ENCODE measurements at places on chromosomes 5 and 9. TPM values are rescaled to one million over a fixed set of nuclear protein-coding genes. Genes with fewer than 3 reads are reported as not detected.

EPB41L4A gene
- total RNA-seq, result 9.4 TPM

GEMIN5 gene
- total RNA-seq, result 13.3 TPM

FGD3 gene
- total RNA-seq, result 48.7 TPM

DNA sequence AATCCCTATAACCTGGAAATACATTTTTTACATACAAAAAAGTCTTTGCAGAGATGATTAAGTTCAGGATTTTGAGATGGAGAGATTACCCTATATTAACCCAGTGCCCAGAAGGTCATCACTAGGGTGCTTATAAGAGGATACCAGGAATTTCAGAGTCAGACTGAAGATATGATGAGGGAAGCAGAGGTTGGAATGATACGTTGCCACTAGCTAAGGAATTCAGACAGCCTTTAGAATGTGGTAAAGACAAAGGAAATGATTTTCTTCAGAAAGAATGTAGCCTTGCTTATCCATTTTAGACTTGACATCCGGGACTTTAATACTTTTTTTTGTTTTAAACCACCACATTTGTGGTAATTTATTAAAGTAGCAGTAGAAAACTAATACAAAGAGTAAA is 2176.8 kb upstream of the C9orf72 start:
- no peak for DNase-seq

GRCh38 chr5:179603308-179603707 is 20.2 kb downstream of the HNRNPH1 start:
- DNase-seq, result no peak

DNA sequence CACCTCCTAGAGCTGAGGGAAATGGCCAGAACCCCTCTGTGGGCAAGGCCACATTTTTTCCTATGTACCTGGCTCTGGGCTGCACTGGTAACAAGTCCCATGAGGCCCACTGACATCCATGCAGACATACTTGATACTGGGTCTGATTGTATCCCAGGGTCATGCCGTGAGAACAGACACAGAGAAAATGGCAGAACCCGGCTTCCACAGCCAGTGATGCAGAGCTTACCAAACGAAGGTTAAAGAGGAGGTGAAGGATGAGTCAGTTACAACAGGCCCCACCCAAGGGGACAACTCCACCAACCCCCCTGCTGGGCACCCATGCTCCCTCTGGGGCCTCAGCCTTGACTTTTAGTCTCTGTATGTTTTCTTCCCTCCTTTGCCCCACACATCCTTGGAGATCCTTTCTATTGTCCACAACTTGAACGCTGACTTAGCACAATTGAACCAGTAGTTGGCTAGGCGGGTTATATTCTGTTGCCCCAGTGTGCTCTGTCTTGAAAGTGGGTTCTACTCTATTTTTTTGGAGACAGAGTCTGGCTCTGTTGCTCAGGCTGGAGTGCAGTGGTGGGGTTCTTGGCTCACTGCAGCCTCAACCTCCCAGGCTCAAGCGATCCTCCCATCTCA is 93.5 kb downstream of the DAP start:
- DNase-seq, result no peak

DNA sequence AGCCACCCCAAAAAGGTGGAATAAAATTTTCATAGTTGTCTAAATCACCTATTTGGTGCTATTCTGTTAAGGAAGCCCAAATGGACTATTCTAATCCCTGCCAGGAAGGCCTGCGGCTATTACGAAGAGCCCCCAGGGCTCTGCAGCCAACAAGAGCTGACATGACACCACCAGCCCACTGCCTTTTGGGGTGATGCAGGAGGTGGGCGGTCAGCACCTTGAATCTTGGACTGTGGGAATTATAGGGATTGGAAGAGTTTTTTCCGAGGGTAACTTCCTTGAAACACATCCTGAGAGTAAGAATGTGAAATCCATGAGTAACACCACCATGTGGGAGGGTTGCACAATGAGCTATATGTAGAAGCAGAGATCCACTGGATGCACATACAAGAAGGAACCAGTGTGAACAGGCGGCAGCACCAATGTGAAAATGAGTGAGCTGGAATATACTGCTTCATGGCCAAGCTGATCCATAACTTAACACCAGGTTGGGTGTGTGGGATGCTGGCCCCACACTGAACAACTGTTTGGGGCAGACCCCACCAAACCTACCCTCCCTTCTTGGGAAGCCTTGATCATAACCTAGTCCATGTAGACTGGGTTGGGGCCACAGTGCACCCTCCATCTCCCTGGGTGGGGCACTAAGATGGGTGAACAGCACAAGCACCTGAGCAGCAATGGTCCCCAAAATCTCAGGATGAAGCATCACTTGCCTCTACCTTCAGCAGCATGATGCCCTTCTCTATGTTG is 239.0 kb downstream of the FSTL4 start:
- no peak for DNase-seq

- DNase-seq, result no peak
Measured at GRCh38 chr9:134522502-134522848, 119.1 kb upstream of the COL5A1 start.

F12 gene
- total RNA-seq, result 9.5 TPM

EPB41L4B gene
- 135 TPM for total RNA-seq
